ENCODE measurements at places on chromosomes 3 and 15. TPM values are rescaled to one million over a fixed set of nuclear protein-coding genes. Genes with fewer than 3 reads are reported as not detected.

DNA sequence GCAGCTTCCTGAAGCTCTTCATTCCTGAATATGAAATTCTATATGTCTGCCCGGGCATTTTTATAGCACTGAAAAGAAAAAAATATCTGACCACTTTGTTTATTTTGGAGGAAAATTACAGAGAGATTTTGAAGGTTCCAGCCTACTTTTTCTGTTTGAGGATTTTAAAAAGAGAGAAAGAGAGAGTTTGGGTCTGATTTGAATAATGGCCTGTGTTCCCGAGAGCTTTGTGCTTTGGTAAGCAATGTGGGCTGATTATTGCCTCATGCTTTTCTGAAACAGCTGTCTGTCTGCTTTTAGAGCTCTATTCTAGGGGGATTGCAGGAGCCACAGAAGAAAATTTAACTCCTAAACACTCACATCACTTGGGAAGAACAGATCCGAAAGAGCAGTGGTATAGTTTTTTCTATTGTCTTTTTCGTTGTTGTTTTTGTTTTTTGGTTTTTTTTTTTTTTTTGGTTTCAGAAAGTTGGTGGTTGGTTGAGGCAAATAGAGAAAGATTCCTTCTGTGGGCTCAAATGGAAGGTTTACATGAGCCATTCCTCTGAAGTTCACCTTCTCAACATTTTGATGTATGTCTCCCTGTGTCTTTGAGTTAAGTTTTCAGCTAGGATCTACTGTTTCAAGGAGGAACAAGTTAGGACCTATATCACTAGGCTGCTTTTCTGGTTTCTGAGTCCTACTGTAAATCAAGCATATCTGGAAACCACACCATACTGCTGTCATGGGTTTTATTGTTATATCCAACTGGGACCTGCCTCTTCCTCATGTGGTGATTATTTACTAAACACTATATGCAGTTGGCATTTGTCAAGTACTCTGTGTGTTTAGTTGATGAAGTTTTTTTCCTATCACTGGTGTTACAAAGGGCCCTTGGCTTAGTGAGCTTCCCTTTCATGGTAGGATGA, 178.9 kb downstream of the KCNMB2 start:
- H3K36me3 ChIP-seq: no peaks in the 10 kb centered on the region
- H3K4me3 ChIP-seq: no peak overlapping the region
- no peaks in the 10 kb centered on the region for H3K27me3 ChIP-seq
- H3K27ac ChIP-seq: no peak overlapping the region
- H3K4me1 ChIP-seq: no peaks in the 10 kb centered on the region

DNA sequence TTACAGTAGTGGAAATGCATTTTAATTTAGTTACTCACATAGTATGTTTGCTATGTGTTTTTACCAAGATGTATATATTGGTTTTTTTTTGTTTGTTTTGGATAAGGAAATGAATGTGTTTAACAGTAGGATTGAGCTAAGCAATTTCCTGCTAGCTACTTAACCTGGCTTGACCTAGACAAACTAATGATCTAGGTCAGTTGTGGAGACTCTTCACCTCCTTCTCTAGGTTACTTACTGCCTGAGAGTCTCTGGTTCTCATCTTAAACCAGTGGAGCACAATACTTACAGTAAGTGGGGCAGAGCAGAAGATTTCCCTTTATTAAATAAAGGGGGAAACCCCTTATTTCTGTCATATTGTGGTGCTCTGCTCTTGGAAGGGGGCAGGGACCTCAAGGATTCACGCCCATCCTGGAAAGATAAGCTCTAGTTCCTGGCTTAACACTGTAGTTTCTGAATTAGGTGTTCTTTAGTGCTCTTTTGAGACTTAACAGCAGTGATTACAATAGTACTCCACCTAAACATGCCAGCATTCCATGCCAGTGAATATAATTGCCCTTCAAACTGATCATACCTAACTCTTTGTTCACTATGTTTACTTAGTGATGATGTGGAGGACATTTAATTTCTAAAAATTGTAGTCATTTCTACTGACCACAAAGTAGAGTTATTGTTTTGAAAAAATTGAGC, 79.9 kb downstream of the UBP1 start:
- H3K27ac ChIP-seq: no peak overlapping the region
- H3K4me3 ChIP-seq: no peak overlapping the region
- no peaks in the 10 kb centered on the region for H3K36me3 ChIP-seq
- H3K27me3 ChIP-seq: no peaks in the 10 kb centered on the region
- no peak for DNase-seq

GRCh38 chr3:11643201-11643603, 513 bp downstream of the VGLL4 start:
- H3K36me3 ChIP-seq: no peaks in the 10 kb centered on the region
- H3K27ac ChIP-seq: peak overlapping the region; percentile 86
- DNase-seq: no peak
- H3K4me3 ChIP-seq: peak overlapping the region; percentile 32

DNA sequence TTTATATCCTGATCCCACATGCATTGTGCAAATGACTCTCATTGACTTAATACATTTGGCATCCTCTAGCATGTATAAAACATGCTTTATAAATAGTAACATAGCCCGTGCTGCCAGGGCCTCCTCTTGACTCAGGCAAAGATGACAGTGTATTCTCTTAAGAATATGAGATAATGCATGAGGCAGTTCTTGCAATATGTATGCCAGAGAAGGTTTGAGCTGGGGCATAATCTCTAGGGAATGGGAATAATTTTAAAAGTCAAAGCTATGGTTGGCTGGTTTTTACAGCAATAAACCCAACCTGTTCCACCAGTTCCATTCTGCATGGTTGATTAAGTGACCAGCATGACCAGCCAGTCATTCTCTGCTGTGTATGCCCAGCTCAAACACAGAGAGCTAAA, 179.0 kb upstream of the PFN2 start:
- H3K27me3 ChIP-seq: no peaks in the 10 kb centered on the region
- no peaks in the 10 kb centered on the region for H3K4me1 ChIP-seq
- no peaks in the 10 kb centered on the region for H3K36me3 ChIP-seq
- DNase-seq: no peak

DNA sequence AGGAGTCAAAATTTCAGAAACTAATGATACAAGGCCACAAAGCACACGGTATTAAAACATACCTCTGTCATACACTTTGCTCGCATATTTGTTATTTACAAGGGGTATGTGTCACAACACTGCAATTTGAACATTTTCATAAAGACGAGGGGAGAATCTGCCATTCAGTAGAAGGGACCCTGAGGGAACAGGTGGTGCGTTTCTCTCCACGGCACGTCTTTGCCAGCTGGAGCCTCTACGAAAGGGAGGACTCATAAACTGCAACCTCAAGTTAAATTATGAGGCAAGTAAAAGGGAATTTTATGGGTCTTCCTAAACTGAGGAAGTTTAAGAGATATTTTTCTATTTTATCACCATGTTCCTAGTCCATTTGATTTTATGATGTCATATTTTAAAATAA, 19.1 kb downstream of the ATP10A start:
- H3K4me1 ChIP-seq: peaks cover 8% of the 10 kb centered on the region
- no peaks in the 10 kb centered on the region for H3K27me3 ChIP-seq
- no peak overlapping the region for H3K27ac ChIP-seq
- DNase-seq: no peak

Gene PLSCR4
- total RNA-seq: 55.2 TPM

DNA sequence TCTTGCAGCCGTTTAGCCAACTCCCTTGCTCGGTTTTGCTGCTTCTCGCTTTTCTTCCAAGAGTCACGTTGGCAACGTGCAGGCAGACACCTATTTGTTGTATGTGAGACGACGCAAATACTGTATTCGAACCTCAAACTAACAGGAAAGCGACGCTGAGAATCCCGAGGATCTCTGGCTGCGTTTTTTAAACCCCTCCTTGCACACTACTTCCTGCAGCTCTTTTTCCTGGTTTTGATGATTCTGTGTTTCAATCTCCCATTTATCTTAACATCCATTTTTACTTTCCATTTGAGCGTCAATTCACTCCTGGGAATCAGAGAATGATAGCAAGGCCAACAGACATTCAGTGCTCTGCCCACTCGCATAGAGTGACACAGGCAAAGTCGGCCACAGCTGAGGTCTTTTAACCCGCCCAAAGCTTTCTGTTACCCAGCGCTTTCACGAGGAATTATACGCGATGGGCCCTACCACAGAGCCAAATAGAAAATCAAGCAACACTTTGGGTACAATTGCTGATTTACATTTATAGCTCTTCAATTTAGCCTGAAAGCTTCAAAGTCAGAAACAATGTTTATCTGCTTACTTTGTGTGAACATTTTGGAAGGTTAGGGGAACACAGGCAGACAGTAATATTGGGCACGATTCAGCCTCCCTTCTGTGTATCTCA, 1.6 kb upstream of the ANXA2 start:
- H3K36me3 ChIP-seq: peaks cover 19% of the 10 kb centered on the region
- H3K27me3 ChIP-seq: no peaks in the 10 kb centered on the region
- peak overlapping the region; percentile 99 for H3K27ac ChIP-seq
- DNase-seq: no peak

Gene C3orf85
- total RNA-seq: not detected

GRCh38 chr3:12229146-12229851, 59.6 kb upstream of the PPARG start:
- peaks cover 37% of the 10 kb centered on the region for H3K4me1 ChIP-seq
- no peak overlapping the region for H3K4me3 ChIP-seq
- no peaks in the 10 kb centered on the region for H3K27me3 ChIP-seq
- H3K36me3 ChIP-seq: no peaks in the 10 kb centered on the region

GRCh38 chr3:40914475-40914874, 284.8 kb upstream of the CTNNB1 start:
- no peak for DNase-seq
- H3K4me3 ChIP-seq: no peak overlapping the region
- H3K27ac ChIP-seq: no peak overlapping the region
- H3K4me1 ChIP-seq: no peaks in the 10 kb centered on the region
- H3K36me3 ChIP-seq: no peaks in the 10 kb centered on the region

Gene PTPRG
- 64.0 TPM for total RNA-seq

GRCh38 chr15:76470691-76471090, 134.1 kb downstream of the ISL2 start:
- H3K27me3 ChIP-seq: no peaks in the 10 kb centered on the region
- peaks cover 6% of the 10 kb centered on the region for H3K36me3 ChIP-seq
- no peak overlapping the region for H3K27ac ChIP-seq
- no peak for DNase-seq

DNA sequence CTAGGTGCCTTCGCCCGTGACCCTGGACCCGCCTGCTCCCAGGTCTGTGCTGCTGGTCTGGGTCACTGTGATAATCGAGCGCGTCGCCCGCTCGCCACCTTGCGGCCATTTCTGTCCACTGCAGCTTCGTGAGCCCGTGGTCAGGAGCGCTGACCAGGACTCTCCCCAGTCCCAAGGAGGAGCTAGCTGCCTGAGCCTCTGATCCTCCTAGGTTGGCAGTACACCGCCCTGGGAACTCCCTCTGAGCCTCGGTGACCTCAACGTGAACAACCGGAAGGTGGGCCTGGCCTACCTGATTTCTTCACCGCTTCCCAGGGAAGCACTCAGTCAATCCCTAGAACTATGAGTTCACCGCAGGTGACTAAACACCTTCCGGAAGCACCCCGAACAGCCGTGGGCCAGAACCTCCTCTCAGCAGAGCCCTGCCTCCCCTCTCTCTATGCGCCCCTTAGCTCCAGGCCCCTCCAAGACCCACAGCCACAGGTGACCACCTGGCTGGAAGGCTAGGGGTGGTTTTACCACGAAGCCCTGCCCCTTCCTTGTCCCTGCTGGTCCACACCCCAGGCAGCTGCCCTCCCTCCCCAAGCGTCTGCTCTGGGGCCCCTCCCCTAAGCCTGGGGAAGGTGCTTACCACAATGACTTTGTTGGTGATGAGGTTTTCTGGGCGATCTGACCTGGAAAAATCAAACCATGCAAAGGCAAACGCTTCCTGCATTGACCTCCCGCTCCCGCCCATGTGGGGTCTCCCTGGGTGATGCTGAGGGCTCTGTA, 9.7 kb downstream of the PLA2G4D start:
- no peaks in the 10 kb centered on the region for H3K36me3 ChIP-seq
- peak overlapping the region; percentile 35 for H3K27ac ChIP-seq
- H3K4me1 ChIP-seq: peaks cover 11% of the 10 kb centered on the region
- no peak overlapping the region for H3K4me3 ChIP-seq

DNA sequence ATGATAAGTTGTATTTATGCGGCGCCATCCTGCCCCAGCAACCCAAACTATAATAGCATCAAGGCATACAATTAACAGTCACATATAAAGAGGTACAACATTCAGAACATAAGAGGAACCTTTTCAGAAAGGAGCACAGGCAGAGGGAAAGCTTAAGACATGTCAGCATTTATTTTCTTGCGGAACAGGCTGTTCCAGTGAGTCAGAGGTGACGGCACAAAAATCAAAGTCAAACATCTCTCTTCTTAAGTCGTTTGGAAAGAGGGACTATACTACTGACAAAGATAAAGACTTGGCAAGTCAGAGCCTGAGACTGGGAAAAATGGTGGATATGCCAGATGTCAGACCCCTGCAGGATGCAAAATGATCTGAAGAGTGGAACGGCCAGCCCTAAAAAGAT, 128.4 kb downstream of the CTNNB1 start:
- H3K4me1 ChIP-seq: no peaks in the 10 kb centered on the region
- no peak overlapping the region for H3K4me3 ChIP-seq
- H3K27me3 ChIP-seq: no peaks in the 10 kb centered on the region
- no peak overlapping the region for H3K27ac ChIP-seq
- no peaks in the 10 kb centered on the region for H3K36me3 ChIP-seq

- H3K27me3 ChIP-seq: no peaks in the 10 kb centered on the region
- no peak overlapping the region for H3K27ac ChIP-seq
- no peaks in the 10 kb centered on the region for H3K4me1 ChIP-seq
- no peaks in the 10 kb centered on the region for H3K36me3 ChIP-seq
Measured at GRCh38 chr3:112411425-112411824, 78.5 kb downstream of the CD200 start.

DNA sequence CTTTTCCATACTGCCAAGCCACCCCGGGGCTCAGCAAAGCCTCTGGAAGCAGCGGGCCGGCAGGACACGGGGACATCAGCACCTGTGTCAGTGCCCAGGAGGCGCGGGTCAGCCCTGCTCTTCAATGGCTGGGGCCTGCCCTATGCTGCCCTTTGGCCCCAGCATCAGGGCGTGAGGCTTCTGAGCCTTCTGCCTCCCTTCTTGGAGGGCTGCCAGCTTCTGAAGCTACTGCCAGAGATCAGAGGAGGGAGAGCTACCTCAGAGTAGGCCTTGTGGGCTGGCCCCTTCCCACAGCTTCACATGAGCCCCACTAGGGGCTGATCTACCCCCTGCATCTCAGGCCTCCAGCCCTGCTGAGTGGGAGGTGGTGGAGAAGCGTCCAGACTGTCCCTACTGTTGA, 13.0 kb upstream of the TMEM115 start:
- DNase-seq: no peak
- no peaks in the 10 kb centered on the region for H3K36me3 ChIP-seq
- H3K27me3 ChIP-seq: no peaks in the 10 kb centered on the region

DNA sequence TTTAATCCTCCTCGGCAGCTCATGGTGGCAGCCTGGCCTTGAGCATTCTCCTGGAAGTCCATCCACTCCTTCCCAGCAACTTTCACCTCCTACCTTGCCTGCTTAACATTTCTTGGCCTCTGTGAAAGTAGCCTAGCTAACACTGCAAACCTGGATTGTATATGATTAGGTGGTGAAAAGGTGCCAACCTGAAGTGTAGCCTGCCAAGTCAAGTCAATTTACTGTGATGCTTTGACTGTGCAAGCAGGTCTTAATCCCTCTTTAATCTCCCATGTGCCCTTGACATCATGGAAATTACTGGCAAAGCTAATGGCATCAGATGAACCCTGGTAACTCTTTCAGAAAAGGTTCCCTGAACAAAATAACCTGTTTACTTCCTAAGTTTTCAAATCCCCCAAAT, 169.7 kb upstream of the NR2F2 start:
- no peaks in the 10 kb centered on the region for H3K27me3 ChIP-seq
- no peak overlapping the region for H3K27ac ChIP-seq
- H3K4me1 ChIP-seq: no peaks in the 10 kb centered on the region
- DNase-seq: no peak
